ENCODE measurements at places on chromosomes 7 and 10.

DNA sequence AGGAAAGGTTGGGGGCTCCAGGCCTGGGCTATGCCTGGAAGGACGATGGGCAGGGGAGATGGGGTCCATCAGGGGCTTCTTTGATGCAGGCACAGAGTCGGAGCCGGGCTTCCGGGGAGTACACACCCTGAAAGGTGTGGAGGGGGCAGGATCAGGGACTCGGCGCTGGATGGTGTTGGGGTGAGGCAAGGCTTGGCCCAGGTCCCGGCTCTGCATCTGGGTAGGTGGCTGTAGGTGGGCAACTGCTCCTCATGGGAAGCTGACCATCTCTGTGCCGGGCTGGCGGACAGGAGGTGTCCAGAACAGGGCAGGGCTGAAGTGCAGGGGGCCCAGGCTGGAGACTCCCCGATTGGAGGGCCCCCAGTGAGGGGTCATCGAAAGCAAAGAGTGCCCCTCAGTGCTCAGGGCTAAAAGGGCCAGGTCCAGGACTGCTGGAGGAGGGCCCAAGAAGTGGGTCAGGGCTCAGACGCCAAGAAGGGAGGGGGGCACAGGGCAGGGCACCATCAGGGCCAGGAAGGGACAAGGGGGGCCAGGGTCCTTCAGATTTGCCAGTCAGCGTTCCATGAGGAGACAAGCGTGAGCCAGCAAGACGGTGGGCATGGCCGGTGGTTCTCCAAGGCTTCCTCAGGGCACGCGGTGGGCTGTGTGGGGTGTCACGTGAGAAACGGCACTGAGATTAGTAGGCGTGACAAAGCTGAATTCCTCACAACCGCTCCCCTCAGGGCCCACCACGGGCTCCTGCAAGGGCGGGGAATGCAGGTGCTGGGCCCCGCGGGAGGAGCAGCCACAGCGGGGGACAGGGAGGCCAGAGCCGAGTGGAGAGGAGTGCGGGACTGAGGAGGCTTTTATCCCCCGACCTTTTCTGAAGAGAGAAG is 97.0 kb downstream of the BMS1 start:
- DNase-seq = no peak

DNA sequence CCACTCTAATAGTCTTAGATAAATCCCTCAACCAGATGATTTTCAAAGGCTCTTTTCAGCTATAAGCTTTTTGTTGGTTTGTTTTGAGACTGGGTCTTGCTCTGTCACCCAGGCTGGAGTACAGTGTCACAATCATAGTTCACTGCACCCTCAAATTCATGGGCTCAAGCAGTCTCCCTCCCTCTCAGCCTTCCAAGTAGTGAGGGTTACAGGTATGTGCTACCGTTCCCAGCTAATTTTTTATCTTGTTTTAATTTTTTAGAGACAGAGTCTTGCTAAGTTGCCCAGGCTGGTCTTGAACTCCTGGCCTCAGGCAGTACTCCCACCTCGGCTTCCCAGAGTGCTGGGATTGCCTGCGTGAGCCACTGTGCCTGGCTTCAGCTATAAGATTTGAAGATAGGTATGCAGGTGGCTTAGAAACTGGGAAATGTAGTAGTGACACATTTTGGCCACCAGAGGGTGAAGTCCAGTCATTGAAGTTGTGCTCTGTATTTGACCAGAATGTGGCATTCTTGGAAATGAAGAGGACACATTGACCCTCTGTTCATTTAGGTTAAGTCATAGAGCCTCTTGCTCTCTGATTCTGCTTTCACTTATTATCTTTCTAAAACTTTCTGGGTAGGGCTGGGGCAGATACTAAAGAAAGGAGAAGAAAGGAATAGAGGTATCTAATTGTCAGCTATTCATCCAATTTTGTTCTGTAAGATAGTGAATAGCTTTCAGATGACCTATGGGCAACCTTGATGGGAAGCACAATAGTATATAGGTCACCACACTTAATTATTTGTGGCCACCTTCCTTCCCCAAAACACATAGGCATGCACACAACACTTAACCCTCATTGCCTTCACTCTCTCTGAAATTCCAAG is 36.0 kb downstream of the R3HCC1L start:
- DNase-seq = peak; percentile 8

DNA sequence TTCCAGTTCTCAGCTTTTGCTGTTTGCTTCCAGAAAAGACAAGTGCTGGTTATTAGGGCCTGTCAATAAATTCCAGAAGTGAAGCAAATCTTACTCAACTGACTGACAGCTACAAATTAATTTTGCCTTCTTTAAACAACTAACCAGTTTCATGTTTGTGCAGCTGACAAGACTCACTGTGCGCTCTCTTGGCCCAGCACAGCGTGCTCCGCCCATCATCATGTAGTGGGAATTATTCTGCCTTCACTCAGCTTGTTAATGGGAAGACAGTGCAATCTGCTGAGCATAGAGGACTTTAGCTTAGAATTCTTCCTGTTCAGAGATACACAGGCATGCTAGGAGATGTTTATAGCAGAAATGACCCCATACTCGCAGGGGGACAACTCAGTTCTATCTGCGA is 808.9 kb downstream of the CCSER2 start:
- DNase-seq = no peak

DNA sequence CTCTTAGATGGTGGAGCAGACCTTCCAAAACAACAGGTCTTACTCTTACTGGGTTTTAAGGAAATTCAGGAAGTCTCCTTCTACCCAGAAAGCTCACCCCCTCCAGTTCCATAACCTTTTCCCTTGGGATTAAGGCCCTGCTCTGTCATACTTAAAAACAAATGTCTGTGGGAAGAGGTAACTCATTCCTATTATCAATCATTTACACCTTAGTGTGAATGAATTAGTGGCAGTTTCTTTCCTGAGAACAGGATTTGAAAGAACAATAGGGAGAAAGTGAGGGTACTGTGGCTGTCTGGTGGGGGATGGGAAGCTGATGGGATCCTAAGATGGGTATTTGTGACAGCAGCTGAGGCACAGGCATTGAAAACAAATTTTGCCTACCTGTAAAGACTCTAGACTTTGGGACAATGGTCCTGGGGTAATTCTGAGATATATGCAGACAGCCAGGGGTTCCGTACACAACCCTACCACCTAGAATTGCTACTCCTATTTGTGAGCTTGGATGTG is 22.2 kb upstream of the PDLIM1 start:
- DNase-seq = no peak

GRCh38 chr7:42493436-42494198 is 256.6 kb upstream of the GLI3 start:
- DNase-seq = peak; percentile 71

- peak; percentile 37 for DNase-seq
These were observed 2.0 kb upstream of the NRAP start for GRCh38 chr10:113665806-113666354.

- no peak for DNase-seq
These were observed 109.4 kb downstream of the ZMIZ1 start for GRCh38 chr10:79178070-79178576.

DNA sequence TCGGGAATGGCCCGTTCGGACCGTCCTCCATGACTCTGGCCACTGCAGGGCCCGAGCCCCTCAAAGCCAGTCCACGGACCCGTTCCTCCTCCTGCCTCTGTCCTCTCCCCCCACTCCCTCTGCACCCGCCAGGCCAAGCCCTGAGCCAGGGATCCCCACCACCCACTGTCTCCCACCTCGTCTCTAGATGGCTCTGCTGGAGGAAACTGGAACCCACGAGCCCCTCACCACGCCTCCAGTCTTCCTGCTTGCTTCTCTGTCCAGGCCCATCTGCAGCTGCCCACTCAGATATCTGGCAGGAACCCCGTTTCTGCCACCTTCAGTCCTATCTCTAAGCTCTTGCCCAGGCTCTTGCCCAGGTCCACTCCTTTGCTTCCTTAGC is 24.3 kb downstream of the GRID2IP start:
- DNase-seq = no peak

DNA sequence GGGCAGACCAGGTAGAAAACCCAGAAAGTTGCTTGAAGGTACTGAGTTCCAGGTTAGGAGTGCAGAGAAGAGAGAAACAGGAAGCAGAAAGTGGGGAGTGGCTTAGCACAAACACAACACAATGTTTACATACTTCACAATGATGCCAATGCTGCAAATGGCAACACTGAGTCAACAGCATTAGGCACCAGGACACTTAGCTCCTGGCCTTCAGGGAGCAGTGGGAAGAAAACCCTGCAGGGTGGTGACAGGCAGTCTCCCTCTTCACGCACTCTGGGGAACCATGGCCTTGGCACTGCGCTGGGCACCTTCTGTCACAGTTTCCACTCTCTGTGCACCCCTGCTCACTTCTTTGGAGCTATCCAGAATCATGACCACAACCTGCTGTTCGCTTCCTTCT is 7.3 kb downstream of the ICA1 start:
- no peak for DNase-seq

DNA sequence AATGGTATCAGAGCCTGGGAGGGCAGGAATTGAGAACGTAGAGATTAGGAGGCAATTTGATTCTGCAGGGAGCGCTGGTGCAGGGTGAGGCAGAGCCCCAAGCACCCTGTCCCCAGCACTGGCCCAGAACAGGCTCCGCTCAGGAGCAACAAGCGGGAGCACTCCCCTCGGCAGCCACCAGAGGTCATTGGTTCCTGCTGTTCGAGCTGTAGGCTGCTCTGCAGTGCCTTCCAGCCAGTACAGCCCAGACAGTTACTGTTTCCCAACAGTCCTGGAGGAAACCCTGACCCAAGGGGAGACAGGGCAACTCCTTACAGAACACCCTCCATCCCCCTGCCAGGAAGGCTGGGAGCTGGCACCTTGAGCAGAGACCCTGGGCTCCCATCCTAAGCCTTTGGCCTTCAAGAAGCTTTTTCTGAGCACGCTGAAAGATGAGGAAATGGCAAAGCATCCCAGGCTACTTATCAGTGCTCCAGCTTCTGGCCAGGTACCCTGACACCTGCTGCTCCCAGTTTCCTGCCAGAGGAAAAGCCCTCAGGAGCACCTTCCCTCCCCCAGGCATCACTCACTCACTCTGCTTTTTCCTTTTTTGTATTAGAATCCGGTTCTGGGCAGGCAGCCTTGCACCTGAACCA is 71.2 kb upstream of the EFCAB10 start:
- DNase-seq = peak; percentile 68

- DNase-seq = no peak
These were observed 46.0 kb upstream of the CDK1 start for GRCh38 chr10:60732198-60732806.

DNA sequence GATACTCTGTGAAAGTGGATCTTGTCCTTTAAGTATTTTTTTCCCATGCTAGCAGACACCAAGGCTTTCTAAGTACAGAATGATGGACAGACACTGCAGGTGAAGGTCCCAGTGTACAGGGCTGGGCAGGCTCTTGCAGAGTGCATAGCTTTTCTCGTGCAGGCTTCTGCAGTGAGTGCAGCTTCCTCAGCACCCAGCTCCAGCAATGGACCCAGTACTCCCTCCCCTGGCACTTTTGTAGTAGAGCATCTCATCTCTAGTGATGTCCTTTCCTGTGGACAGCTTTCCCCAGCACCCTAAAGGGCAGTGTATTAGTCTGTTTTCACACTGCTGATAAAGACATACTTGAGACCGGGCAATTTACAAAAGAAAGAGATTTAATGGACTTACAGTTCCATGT is 104.3 kb downstream of the CUL2 start:
- DNase-seq = no peak

DNA sequence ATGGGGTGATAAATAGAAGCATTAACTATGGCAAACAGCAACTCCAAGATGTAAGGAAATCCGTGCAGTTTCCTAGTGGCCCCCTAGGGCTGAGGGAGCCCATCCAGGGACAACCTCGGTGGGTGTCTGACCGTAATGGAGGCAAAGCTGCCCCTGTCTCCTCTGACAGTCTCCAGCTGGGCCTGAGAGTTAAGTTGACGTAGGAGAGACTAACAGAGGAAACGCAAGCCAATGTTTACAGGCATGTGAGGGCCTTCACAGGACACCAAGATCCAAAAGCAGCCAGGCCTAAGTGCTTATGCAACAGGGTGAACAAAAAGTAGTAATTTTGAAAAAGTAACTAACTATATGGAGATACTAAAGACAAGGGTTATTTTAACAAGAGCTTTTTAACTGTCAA is 330.0 kb upstream of the C7orf33 start:
- DNase-seq = no peak
